ENCODE measurements at places on chromosomes 5 and 9. TPM values are rescaled to one million over a fixed set of nuclear protein-coding genes. Genes with fewer than 3 reads are reported as not detected.

DNA sequence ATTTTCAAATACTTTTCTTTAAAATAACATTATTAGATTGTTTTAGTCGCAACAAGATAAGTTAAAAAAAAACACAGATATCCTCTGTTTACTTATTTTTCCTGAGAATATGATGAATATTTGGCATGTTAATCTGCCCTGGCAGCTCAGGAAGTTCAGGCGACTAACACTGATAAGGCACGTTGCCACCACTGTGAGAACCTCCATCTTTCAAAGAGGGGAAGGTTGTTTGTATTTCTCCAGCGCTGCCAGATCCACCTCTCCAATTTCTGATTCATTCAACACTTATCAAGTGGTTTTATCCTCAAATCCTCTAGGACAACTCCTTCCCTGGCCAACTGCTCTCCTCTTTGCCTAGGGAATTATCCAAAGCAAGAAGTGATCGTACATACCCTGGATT is 21.8 kb downstream of the CTNNAL1 start:
- peaks cover 12% of the 10 kb centered on the region for H3K4me1 ChIP-seq
- no peak for DNase-seq
- peaks cover 15% of the 10 kb centered on the region for H3K36me3 ChIP-seq
- no peak overlapping the region for H3K27ac ChIP-seq
- H3K27me3 ChIP-seq, result no peaks in the 10 kb centered on the region
- H3K4me3 ChIP-seq, result no peak overlapping the region

GRCh38 chr9:79562749-79563386 is 8.9 kb upstream of the TLE4 start:
- no peak for DNase-seq
- H3K4me1 ChIP-seq, result peaks cover 12% of the 10 kb centered on the region
- peaks cover 9% of the 10 kb centered on the region for H3K27me3 ChIP-seq
- no peak overlapping the region for H3K4me3 ChIP-seq
- no peak overlapping the region for H3K27ac ChIP-seq

GRCh38 chr5:135216471-135217343 is 182.3 kb downstream of the MACROH2A1 start:
- peaks cover 11% of the 10 kb centered on the region for H3K27me3 ChIP-seq
- no peaks in the 10 kb centered on the region for H3K36me3 ChIP-seq
- H3K27ac ChIP-seq, result no peak overlapping the region
- no peaks in the 10 kb centered on the region for H3K4me1 ChIP-seq
- DNase-seq, result no peak
- no peak overlapping the region for H3K4me3 ChIP-seq

DNA sequence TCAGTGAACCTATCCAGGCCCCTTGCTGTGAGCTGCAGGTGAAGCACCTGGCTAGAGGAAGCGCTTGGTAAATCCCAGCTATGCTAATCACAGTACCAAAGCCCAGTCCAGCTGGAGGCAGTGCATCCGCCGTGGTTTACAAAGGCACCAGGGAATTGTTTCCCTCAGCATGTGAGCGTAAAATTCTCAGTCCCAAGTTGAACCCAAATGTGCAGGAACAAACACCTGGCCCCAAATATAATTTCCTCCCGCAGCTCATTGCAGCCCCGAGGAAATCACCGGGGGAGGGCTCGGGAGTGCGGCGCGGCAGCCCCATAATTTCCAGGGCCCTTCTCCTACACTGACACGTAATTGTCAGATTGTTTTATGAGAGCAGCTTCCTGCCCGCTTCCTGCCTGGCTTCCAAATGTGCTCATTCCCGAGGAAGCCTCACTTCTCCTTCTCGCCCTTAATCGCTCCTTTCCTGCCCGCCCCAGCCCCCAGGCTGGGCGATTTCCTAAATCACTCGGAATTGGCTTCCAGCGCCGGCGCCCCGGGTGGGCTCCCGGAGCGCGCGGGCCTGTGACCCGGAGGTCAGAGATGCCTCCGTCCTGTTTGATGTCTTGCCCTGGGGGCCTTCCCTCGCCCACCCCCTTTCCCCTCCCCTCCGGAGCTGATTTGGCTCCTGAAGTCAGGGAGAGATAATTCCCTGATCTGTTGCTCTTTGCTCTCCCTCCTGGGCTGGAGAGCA is 134.4 kb downstream of the FGF1 start:
- H3K4me3 ChIP-seq, result no peak overlapping the region
- peaks cover 40% of the 10 kb centered on the region for H3K27me3 ChIP-seq
- no peak overlapping the region for H3K27ac ChIP-seq
- H3K4me1 ChIP-seq, result peaks cover 2% of the 10 kb centered on the region

DNA sequence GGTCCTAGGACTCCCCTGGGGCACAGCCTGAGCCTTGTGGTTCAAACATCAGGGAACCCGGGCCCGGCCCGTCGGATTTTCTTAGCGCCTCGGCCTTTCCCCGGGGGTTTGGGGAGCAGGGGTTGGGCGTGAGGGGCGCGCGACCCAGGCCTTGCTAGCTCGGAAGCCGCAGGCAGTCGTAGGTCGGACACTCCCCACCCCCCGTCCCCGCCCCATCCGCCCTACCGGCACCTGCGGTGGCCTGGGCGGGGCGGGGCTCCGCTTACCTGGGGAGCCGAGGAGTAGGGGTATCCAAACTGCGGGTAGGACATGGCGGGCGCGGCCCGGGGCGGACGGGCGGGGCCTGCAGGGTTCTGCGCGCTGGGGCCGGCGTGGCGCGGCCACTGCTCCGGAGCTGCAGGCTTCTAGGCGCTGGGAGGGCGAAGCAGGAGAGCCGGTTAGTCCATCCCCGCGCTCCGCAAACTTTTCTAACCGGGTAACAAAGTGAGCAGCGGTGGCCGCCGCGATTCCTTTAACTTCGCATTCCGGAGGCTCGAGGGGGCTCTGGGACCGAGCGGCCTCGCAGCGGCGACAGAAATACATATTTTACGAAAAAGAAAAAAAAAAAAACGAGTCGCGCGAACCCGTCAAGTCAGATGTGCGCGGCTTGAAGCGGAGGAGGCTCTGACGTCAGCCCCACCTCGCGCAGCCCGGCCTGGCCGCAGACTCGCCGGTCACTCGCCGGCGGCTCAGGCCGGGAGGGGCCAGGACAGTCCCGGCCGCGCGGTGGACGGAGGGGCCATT is at the start of gene IRX4:
TSS of gene IRX4 (minus strand) at position 589 of the 783 bp plus-strand sequence. CDS start at position 311, 278 bp downstream.
- no peak within 1 kb of the TSS for H3K4me3 ChIP-seq
- H3K36me3 ChIP-seq, result no peaks in the 10 kb centered on the region
- H3K4me1 ChIP-seq, result peaks cover 4% of the 10 kb centered on the region
- peaks cover 51% of the 10 kb centered on the region for H3K27me3 ChIP-seq
- no peak within 1 kb of the TSS for H3K27ac ChIP-seq
- no peak for DNase-seq

- peak overlapping the region; percentile 80 for H3K27ac ChIP-seq
- peaks cover 57% of the 10 kb centered on the region for H3K4me1 ChIP-seq
- H3K36me3 ChIP-seq, result peaks cover 25% of the 10 kb centered on the region
- no peaks in the 10 kb centered on the region for H3K27me3 ChIP-seq
Measured at GRCh38 chr9:121354141-121354540, 15.9 kb downstream of the STOM start.

DNA sequence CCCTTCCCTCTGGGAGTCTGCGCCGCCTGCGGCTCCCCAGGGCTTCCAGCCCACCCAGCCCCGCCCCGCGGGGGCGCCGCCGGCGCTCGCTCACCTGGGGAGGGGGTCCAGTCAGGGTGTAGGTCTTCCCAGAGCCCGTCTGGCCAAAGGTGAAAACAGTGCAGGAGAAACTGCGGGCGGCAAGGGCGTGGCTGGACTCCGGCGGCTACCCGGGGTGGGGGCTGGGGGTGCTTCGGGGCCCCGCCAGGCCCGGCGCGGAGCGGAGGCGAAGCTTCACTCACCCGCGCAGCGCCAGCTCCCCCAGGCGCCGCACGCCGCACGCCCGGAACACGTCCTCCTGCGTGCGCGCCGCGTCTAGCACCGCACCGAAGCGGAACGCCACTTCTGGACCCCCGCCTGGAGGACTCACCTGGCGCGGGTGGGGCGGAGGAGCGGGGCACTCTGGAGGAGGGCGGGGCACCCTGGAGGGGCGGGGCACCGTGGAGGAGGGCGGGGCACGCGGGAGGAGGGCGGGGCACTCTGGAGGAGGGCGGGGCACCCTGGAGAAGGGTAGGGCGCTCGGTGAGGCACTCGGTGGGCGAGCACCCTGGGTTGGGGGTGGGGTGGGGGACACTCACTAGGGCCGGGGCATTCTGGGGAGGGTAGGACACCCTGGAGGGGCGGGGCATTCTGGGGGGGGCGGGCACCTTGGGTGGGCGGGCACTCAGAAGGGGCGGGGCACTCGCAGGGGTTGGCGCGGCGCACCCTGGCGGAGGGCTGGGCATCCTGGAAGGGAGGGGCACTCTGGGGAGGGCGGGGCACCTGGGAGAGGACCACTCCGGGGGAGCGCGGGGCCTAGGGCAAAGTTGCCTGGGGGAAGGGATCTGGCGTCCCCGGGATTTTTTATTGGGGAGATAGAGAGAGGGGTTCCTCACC is 814 bp downstream of the KIF12 start:
- H3K36me3 ChIP-seq, result no peaks in the 10 kb centered on the region
- no peak overlapping the region for H3K27ac ChIP-seq
- peaks cover 37% of the 10 kb centered on the region for H3K27me3 ChIP-seq
- DNase-seq, result peak; percentile 19

GRCh38 chr5:531749-532315 is 7.6 kb upstream of the SLC9A3 start:
- DNase-seq, result no peak
- H3K27ac ChIP-seq, result no peak overlapping the region
- no peaks in the 10 kb centered on the region for H3K36me3 ChIP-seq
- H3K4me1 ChIP-seq, result peaks cover 23% of the 10 kb centered on the region

DNA sequence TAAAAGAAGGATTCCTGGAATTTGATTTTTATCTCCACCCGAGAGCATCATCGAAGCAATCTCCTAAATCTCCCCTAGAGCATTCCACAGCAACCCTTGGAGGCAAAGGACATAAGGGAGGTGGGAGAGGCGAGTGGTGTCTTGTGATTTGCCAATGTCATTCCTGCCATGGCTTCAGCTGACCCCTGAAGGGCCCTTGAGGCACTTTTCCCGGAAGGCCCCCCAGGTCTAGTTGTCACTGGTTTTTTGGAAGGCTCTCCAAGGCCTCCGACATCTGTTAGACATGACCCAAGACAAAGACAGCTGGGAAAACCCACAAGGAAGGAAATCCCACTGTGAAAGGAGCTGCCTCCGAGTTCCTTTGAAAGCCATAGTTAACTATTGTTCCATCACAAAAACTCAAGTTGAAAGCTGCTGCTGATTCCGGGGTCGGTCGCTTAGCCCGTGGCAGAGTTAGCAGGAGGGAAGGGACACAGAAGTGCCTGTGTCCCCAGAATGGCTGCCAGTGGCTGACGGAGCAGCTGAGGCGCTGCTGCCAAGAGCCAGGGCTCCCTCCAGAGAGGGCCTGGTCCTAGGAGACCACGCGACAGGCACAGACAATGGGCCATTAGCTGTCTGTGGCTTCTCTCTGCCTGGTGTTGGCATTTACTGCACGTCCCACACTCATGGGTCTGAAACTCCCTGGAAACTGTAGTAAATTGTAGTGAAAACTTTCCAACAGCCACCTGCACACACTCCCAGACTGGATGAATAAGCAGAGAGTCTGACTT is 24.4 kb upstream of the TRIO start:
- no peaks in the 10 kb centered on the region for H3K27me3 ChIP-seq
- no peaks in the 10 kb centered on the region for H3K36me3 ChIP-seq
- no peaks in the 10 kb centered on the region for H3K4me1 ChIP-seq
- no peak overlapping the region for H3K4me3 ChIP-seq
- DNase-seq, result no peak

- no peak overlapping the region for H3K27ac ChIP-seq
- H3K4me1 ChIP-seq, result peaks cover 15% of the 10 kb centered on the region
- H3K36me3 ChIP-seq, result no peaks in the 10 kb centered on the region
- DNase-seq, result no peak
Measured at GRCh38 chr5:10533226-10533625, 30.6 kb upstream of the ANKRD33B start.

DNA sequence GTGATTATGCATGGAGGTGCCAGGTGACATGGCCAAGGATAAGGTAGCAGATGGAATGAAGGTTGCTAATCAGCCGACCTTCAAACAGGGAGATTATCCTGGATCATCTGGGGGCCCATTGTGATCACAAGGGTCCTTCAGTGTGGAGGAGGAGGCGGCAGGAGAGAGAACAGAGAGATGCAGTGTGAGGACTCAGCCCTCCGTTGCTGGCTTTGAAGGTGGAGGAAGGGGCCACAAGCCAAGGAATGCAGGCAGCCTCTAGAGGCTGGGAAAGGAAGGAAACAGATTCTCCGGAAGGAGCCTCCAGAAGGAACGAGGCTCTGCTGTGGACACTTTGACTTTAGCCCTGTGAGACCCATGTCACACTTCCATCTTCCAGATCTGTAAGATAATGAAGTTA is 27.4 kb upstream of the EEIG1 start:
- peak overlapping the region; percentile 96 for H3K27ac ChIP-seq

DNA sequence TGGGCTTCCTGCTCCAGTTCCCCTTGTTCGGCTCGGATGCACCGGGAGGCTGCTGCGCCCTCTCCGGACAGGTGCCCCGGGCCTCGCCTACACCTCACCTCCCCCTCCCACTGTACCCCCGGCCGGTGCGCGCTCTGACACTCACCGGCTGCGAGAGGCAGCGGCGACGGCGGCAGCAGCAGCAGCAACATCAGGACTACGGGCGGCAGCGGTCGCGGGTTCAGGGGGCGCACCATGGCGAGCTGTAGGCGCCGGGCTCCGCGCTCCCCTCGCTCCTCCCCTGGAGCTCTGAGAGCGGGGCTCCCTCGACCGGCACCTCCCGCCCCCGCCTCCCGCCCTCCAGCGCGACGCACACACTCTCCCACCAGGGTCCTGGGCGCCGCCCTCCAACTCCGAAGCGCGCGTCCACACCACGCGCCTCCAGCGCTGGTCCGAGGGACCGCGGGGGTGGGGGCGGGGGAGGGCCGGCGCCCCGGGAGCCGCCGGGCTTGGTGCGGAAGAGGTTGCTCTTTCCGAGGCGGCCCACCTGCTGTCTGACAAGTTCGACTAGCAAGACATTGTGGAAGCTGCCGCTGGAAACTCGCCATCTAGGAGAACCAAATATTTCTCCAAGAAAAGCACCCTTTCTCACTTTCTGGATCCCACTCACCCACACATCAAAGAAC is at the start of gene GFRA3:
TSS of gene GFRA3 (minus strand) at position 433 of the 665 bp plus-strand sequence. CDS start at position 236, 197 bp downstream.
- H3K4me3 ChIP-seq, result peak within 1 kb of the TSS; percentile 42
- peaks cover 5% of the 10 kb centered on the region for H3K4me1 ChIP-seq
- H3K27ac ChIP-seq, result no peak within 1 kb of the TSS
- DNase-seq, result no peak
- no peaks in the 10 kb centered on the region for H3K36me3 ChIP-seq

- H3K27ac ChIP-seq, result no peak overlapping the region
- H3K36me3 ChIP-seq, result no peaks in the 10 kb centered on the region
- no peak for DNase-seq
- no peaks in the 10 kb centered on the region for H3K27me3 ChIP-seq
Measured at GRCh38 chr5:52448111-52448510, 339.6 kb upstream of the ITGA1 start.

- H3K27me3 ChIP-seq, result peaks cover 8% of the 10 kb centered on the region
- no peak overlapping the region for H3K27ac ChIP-seq
- H3K4me3 ChIP-seq, result no peak overlapping the region
- H3K4me1 ChIP-seq, result peaks cover 6% of the 10 kb centered on the region
- no peak for DNase-seq
Measured at GRCh38 chr5:40801771-40802562, 3.8 kb upstream of the PRKAA1 start.

The MLANA gene
- not detected for total RNA-seq

The PCDHB2 gene
- not detected for total RNA-seq

The NTRK2 gene
- 1.8 TPM for total RNA-seq

The CER1 gene
- not detected for total RNA-seq

The PMPCA gene
- total RNA-seq, result 52.9 TPM
